Bronchial smooth muscle cell (primary cell): ENCODE measurements at places on chromosomes 5 and 9. TPM values are rescaled to one million over a fixed set of nuclear protein-coding genes. Genes with fewer than 3 reads are reported as not detected.

ADCY2 gene
- total RNA-seq: under 0.01 TPM in 1 of 2 replicates, not detected in the other

KIF27 gene
- 2.7 and 3.4 TPM in 2 replicates for total RNA-seq

IFNA2 gene
- total RNA-seq: not detected in 2 replicates

SPINK4 gene
- total RNA-seq: 0.95 TPM in 1 of 2 replicates, not detected in the other

CD14 gene
- 0.32 TPM in 1 of 2 replicates, not detected in the other for total RNA-seq

OTP gene
- not detected in 2 replicates for total RNA-seq

DOCK8 gene
- 0.32 and 1.9 TPM in 2 replicates for total RNA-seq

UNC5A gene
- total RNA-seq: not detected in 2 replicates

HDAC3 gene
- 57.0 and 57.8 TPM in 2 replicates for total RNA-seq

KCTD16 gene
- 0.26 and 0.47 TPM in 2 replicates for total RNA-seq
